Muscle of back (tissue), 13 donors: ENCODE measurements at places on chromosomes 1 and 21. TPM values are rescaled to one million over a fixed set of nuclear protein-coding genes. Genes with fewer than 3 reads are reported as not detected.

NME7 gene
- 21.6 TPM for polyA plus RNA-seq

PODN gene
- 8.3 TPM for polyA plus RNA-seq

PADI2 gene
- 93.8 TPM for polyA plus RNA-seq

GCSAML gene
- 0.36 TPM for polyA plus RNA-seq

LEFTY2 gene
- polyA plus RNA-seq = 3.2 TPM

HAO2 gene
- polyA plus RNA-seq = not detected

S100A11 gene
- polyA plus RNA-seq = 202 TPM

ATAD3C gene
- 0.45 TPM for polyA plus RNA-seq

C1orf94 gene
- 0.10 TPM for polyA plus RNA-seq

MGST3 gene
- polyA plus RNA-seq = 208 TPM

GPR37L1 gene
- polyA plus RNA-seq = 0.09 TPM

KAZN gene
- polyA plus RNA-seq = 10.8 TPM

NID1 gene
- 269 TPM for polyA plus RNA-seq

L1TD1 gene
- polyA plus RNA-seq = 1.4 TPM

SFN gene
- 0.23 TPM for polyA plus RNA-seq

PKP1 gene
- 3.6 TPM for polyA plus RNA-seq

FOXO6 gene
- 11.3 TPM for polyA plus RNA-seq

TNFAIP8L2 gene
- polyA plus RNA-seq = 2.3 TPM

C1orf87 gene
- 0.35 TPM for polyA plus RNA-seq

TIE1 gene
- polyA plus RNA-seq = 34.5 TPM

APOBEC4 gene
- polyA plus RNA-seq = not detected

MSH4 gene
- polyA plus RNA-seq = 0.38 TPM
